Activated CD4-positive, alpha-beta T cell treated with anti-CD3 and anti-CD28 coated beads for 1 hour (primary cell): ENCODE measurements at places on chromosomes 4 and X.

DNA sequence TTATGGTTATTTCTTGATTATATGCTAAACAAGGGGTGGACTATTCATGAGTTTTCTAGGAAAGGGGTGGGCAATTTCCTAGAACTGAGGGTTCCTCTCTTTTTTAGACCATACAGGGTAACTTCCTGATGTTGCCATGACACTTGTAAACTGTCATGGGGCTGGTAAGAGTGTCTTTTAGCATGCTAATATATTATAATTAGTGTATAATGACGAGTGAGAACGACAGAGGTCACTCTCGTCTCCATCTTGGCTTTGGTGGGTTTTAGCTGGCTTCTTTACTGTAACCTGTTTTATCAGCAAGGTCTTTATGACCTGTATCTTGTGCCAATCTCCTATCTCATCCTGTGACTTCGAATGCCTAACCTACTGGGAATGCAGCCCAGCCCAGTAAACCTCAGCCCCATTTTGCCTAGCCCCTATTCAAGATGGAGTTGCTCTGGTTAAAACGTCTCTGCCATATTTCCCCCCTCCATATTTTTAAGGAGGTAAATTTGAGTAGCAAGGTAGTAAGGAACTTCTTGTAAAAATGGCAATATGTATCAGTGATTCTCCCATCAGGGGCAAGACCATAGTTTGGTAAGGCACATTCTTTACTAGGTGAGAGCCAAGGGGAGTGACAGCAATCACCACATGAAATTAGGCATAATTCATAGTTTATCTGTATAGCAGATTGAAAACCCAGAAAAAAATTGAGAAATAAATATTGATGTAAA lies 2.6 kb downstream of the CXCL2 start:
- no peak for DNase-seq

DNA sequence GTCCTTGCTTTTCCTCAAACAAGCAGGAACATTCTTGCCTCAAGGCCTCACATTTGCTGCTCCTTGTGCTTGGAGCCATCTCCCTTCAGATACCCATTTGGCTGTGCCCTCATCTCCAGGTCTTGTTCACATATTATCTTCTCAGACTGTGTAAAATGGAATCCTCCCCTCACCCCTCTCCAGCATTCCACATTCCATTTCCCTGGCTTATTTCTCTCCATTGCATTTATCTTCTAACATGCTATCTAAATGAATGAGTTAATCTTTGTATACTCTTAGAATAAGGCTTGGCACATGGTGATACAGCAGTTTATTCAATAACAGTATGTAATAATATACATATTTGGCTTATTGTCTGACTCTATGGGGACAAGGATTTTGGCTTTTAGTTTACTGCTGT lies 8.8 kb upstream of the GALNT7 start:
- no peak for DNase-seq

DNA sequence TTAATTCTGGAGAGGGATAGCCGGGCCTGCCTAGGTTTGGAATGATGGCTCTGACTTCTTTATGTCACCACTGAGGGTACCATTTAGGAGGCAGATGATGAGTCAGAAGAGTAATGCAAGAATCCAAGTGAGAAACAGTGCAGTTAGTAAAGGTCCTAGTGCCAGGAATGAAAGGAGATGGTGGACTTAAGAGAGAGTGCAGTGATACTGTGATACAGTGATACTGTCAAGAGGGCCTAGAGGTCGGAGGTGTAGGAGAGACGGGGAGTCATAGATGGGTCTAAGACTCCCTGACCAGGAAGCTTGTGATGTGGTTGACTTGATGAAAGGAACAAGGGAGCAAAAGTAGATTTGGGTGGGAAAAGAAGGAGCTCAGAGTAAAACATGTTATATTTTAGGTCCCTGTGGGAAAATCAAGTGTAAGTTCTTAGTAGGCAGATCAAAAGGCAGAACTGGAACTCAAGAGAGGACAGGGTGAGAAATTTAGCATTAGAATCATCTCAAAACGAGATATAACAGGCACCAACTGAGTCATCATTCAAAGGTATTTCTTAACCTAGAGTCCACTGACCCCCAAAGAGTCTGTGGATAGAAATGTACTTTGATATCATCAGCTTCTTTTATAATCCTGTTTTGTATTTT lies 85.0 kb downstream of the NFKB1 start:
- DNase-seq = no peak

DNA sequence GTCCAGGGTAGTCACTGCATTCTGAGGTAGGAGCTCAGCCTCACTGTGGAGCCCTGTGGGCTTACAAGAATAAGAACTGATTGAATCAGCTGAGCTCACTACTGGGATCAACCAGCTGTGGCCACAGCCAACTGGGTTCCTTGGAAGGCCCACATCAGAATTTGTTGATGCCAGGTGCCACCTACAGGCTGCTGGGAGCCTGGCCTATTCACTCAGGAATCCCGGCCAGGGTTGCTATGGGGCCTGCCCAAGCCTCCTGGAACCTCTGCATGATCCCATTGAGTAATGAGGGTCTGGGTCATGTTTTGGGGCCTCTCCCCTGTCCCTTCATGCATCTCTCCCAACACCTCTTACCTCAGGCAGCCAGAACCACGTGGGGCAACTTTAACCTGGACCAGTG lies 53.9 kb upstream of the KIAA1210 start:
- DNase-seq = no peak

DNA sequence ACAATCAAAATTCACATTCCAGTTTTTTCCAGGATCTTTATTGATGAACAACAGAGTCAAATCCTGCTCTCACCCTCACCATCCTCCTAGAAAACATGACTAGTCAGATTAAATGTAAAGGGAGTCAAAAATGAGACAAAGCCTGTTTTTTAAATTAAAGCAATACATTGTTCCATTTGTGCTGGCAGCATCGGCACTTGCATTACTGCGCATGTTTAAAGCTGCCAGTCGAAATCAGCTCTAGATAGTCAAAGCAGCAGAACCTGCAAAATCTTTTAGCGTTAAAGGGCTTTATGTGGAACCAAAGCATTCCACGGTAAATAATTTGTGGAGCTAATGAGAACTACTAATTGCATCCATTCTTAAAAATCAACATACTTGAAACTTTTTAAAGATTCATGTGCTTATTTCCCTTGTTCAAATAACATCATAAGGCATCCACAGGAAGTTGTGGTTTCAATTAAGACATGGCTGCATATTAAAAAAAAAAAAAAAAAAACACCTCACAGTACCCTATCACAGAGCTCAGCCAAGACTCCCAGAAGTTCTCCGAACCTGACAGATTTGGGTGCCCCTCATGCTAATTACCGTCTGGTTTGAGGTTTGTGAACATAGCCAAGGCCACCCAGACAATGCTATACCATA lies 82.2 kb downstream of the SH3KBP1 start:
- no peak for DNase-seq

GRCh38 chrX:542179-542578 lies 88.4 kb upstream of the SHOX start:
- DNase-seq = no peak

- no peak for DNase-seq
These were observed 361.1 kb upstream of the BOD1L1 start for GRCh38 chr4:13988353-13989305.

GRCh38 chrX:20159797-20160385 lies 18.3 kb upstream of the EIF1AX start:
- no peak for DNase-seq

GRCh38 chrX:119266364-119266995 lies 30.4 kb downstream of the PGRMC1 start:
- no peak for DNase-seq

DNA sequence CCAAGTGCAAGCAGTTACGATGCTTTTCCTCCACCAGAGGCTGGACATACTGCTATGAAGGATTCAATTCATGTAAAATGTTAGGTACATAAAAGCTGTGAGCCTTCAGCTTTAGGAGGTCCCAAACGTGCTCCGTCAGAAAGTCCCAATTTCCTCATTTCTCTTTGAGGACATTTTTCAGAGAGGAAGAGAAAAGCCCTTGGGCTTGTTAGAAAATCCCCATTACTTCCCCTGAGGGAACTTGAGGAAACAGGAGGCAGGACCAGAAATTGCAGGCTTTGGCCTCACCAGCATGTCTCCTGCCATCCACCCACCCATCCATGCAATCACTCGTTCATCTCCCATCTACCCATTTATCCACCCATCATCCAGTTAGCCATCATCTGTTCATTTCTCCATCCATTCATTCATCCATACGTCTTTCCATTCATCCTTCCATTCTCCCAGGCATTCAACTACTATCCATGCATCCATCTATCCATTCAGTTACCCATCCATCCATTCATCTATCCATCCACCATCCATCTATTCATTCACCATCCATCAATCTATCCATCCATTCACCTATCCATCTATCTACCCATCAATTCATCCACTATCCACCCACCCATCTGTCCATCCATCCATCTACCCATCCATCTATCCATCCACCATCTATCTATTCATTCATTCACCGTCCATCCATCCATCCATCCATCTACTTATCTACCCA lies 223.5 kb downstream of the AFAP1 start:
- DNase-seq = no peak

- no peak for DNase-seq
These were observed 19.0 kb downstream of the QDPR start for GRCh38 chr4:17492876-17493275.

GRCh38 chr4:151573945-151574344 lies 165.0 kb downstream of the FHIP1A start:
- no peak for DNase-seq

- peak; percentile 48 for DNase-seq
These were observed 78.6 kb downstream of the CAMK2D start for GRCh38 chr4:113682730-113683537.

DNA sequence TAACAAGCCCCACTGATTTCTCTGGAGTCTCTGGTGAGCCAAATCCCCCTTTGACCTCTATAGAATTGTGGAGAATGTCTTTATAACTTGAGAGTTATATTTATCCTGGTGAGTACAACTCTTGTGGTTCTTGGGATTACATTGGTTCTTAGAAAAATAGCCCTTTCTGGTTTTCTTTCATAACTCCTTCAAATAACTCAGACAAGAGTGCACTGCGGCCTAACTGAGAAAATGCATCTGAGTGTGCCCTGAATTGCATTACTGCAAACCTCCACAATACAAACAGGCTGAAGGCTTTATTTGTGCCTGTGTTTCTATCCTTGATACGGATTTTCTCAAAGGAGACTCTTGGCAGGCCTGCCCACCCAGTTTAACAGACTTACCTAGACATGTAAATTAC lies 2.7 kb downstream of the BEX3 start:
- no peak for DNase-seq

GRCh38 chr4:153549405-153549804 lies 83.2 kb downstream of the TMEM131L start:
- no peak for DNase-seq
